ENCODE measurements at places on chromosomes 3 and 15.

DNA sequence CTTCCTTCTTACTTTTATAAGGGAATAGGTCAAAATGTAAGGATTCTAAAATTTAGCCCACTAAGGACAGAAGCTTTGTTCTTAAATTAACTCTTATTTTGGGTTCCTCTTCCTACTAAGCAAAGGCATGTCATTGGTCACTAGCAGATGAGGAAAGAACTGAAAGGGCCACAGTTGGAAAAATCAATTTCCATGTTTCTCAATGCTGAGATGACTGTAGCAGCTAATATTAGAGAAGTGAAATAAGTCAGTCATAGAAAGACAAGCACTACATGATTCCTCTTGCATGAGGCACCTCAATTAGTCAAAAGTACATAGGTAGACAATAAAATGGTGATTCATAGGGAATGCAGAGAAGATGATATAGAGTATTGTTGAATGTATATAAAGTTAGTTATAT is 353.7 kb downstream of the RSL24D1 start:
- no peak for DNase-seq

DNA sequence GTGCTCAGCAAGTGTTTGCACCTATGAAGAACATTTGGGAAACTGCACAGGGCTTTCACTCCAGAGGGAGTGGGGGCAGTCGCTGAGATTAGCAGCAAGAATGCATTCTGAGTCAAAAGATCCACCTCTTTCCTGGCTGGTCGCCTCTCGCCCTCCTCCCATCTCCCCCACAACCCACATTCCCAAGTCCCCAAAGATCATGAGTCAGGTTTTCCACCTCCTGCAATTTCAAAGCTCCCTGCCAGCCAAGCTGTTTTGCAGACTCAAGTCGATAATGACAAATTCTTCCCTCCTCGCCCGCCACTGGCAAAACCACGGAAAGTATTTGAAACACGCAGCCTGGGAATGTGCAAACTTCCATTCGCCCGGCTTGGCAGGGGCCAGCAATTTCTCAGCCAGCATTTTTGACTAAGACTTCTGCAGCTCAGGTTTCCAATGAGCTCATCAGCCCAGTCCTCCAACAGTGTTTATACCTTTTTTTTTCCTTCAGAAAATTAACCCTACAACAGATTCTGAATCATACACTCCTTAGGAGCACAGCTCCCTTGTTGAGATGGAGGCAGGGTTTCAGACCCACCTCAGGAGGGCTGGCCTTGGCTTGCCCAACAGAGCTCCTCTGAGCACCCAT is 181.4 kb downstream of the SMAD6 start:
- DNase-seq: no peak

- DNase-seq: no peak
Observed at GRCh38 chr15:100308608-100309007, 33.2 kb downstream of the ADAMTS17 start.

DNA sequence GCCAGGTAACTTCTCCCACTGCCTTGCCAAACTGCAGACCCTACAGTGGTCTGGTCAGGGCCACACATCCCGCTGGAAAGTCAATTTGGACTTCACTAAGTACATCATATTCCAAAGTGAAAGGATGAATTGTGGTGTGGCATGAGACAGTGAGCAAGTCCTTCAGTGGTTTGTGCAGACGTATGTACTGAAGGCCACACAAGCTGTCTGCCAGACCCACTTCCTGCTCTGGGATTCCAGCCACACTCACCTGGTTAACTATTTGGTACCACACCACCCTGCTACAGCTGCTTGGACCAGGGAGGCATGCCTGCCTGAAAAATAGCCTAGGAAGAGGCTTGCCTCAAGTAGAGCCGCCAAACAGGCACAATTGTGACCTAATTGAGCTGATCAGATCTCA is 94.1 kb upstream of the STRIT1 start:
- DNase-seq: no peak

- DNase-seq: no peak
Observed at GRCh38 chr3:47629770-47630169, 51.1 kb upstream of the CSPG5 start.

DNA sequence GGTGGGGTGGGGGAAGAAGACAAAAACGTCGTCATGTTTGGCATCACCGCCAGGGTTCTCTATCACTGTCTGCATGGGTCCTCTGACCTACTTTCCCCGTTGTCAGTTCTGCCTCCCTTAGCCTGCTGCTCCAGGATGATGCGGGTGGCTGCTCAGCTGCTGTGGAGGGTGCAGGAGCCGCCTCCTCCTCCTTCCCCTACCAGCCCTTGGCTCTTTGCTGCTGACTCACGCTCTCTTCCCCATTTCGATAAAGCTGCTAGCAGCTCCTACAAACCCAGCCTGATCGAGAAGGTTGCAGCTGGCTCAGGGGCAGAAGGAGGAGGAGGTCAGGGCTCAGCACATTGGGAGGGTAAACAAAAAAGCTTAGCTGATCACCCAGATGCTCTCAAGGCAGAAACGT is 49.5 kb upstream of the SEC13 start:
- no peak for DNase-seq

- peak; percentile 15 for DNase-seq
Observed at GRCh38 chr3:71226565-71227269, 356.8 kb downstream of the FOXP1 start.

DNA sequence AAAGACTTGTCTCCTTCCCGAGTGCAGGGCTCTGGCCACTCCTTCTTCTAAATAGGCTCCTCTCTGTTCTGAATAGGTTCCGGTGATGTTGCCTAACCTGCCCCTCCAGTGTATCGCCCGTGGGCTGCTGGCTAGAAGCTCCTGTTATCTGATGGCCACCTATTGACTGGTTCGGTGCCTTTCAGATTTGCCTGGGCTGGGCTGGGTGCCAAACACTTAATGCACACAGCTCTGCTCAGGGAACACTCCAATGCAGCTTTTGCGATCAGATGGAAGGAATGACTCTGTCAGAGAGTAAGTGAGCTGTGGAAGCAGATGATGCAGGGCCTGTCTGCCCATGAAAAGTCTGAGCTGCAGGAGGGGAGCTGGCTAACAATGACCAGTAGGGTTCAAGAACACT is 112.9 kb downstream of the CORO2B start:
- DNase-seq: no peak

DNA sequence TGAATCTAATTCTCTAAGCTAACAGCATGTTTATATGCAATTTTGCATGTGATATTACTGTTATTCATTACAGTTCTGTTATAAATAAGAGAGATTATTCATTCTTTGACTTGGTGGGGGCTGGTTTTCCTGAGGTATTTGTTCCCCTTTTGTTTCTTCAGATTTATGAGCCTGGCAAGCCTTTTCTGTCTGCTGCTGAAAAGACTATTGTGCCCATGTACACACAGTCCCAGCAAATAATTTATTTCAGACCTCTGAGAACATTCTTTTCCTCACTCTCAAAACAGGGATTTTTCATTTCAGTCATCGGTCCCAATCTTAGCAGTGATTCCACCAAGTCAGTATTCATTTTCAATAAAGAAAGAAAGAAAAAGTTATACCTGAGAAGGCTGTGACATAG is 716.8 kb downstream of the NSUN3 start:
- DNase-seq: no peak

GRCh38 chr3:66483006-66483405 is 17.8 kb downstream of the LRIG1 start:
- DNase-seq: no peak
